ENCODE measurements at places on chromosomes 3 and 15.
A peak's percentile ranks its signal among the peaks of the same experiment; 100 is the strongest.

DNA sequence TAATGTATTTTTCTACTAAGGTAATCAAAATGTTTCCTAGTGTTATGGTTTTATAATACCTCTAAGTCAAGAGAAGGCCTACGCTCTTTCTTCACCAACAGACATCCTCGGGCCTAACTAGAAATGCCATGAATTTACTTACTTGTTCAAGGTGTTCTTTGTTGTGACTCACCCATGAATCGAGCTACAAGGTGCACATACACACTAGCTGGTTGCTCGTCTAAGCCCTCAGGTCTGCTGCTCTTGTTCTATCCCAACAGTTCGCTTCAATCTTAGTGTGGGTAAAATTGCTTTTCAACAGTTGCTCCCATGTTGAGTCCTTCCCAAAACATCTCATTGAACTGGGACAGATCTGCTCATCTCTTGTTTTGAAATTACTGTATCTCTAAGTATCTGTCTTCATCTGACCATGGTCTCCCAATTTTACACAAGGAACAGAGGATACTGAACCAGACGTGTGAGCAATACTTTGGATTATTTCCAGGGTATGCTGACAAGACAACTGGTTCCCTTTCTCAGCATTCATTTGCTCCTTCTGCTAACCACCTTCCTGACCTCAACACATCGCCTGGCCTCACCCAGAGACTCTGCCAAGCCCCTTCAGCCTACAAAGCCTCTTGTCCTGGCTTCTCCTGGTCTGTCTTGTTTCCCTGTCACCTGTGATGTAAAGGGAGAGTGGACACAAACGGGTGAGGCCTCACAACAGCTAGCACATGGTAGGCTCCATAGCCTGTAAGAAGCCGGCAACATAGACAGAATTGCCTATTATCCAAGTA, 84.2 kb downstream of the NEDD4 start:
- DNase-seq, result no peak

- no peak for DNase-seq
Observed at GRCh38 chr3:44125882-44126281, 115.8 kb upstream of the TOPAZ1 start.

- DNase-seq, result no peak
Observed at GRCh38 chr3:36362973-36363372, 17.3 kb upstream of the STAC start.

DNA sequence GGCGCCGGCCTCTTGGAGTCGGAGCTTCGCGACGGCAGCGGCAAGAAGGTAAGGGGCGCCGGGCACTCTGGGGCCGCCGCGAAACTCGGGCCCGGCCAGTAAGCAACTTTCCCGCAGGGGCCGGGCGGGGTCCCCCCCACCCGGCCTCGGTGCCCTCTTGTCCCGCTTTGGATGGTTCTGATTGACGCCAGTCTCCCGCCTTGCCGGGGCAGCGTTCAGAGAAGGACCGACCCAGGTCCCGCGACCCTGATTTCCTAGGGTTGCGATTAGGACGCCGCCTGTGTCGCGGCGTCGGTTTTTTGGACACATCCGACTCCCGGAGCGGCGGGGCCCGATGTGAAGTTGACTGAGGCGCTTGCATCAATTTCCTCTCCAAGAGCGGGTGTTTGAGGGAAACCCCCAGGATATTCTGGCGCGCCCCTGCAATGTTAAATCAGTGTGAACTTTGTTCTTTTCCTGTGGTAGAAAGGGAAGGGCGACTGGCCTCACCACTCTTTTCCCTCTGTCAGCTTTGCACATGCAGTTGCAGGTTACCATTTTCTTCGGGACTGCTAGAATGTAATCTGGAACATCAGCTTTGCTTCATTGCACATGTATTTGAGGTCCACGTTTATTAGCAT, 755 bp downstream of the PDE8A start:
- DNase-seq, result peak; percentile 43

DNA sequence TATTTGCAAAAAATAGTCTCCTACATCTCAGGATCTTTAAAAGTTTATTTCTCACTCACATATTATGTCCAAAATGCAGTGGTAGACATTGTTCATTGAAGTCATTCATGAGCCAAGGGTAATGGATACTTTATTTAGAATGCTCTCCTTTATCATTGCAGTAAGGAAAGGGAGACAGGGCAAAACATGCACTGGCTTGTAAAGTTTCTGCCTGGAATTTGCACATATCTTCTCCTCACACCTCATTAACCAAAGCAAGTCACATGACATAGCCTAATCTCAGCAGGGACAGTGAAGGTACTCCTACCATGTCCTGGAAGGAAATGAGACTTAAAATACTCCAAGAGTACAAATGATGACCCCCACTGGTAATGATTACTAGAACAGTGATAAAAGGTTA, 333.7 kb upstream of the EPHA3 start:
- DNase-seq, result no peak

- no peak for DNase-seq
Observed at GRCh38 chr15:57500979-57501576, 90.6 kb upstream of the MYZAP start.

GRCh38 chr3:15331606-15332404, 581 bp downstream of the SH3BP5 start:
- no peak for DNase-seq

- DNase-seq, result no peak
Observed at GRCh38 chr3:163481738-163482137, 1596.6 kb downstream of the SI start.

DNA sequence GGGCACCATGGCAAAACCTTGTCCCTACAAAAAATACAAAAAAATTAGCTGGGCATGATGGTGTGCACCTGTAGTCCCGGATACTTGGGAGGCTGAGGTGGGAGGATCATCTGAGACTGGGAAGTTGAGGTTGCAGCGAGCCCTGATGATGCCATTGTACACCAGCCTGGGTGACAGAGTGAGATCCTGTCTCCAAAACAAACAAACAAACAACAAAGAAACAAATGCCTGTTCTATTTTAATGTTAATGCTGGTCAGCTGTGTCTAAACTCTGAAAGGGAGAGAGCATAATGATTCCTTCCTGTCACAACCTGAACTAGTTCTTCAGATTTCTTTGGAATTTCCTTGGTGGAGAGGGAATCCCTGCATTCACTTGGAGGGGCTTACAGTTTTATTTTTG, 413.0 kb upstream of the TBL1XR1 start:
- no peak for DNase-seq

GRCh38 chr3:69116897-69117296, 5.5 kb downstream of the LMOD3 start:
- DNase-seq, result no peak

- DNase-seq, result no peak
Observed at GRCh38 chr3:76134166-76134565, 348.8 kb upstream of the ZNF717 start.

GRCh38 chr3:78049521-78049920, 1009.6 kb downstream of the ROBO2 start:
- DNase-seq, result no peak

DNA sequence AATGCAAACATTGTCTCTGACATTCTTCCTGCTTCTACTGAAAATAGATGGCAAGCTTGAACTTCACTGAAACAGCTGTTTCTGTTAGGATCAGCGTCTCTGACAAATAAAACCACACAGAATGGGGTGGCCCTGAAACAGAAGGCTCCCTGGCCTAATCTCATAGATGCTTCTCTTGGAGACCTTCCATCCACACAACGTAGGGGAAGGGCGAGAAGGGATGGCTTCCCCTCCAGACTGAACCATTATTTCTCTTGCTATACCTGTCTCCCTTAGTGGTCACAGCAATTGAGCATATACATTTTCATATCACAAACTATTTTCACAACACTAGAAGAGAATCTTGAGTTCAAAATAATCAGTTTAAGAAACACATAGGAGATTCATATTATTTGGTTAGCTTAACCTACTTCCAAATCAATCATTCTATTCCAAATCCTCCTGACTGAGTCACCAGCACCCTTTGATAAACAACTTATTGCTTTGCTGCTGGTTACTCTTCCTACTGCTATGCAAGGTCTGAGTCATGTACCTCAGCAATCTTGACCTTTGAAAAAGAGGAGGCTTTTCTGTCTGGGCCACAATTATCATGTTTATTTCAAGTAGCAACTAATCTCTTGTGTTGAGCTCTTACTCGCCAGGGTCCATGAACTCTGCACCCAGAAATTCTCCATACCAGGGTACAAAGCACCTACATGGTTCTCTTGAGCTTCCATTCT, 45.5 kb downstream of the CBLB start:
- DNase-seq, result no peak

- no peak for DNase-seq
Observed at GRCh38 chr3:55807210-55807609, 320.1 kb upstream of the WNT5A start.

- DNase-seq, result no peak
Observed at GRCh38 chr3:172680684-172681083, 30.2 kb downstream of the NCEH1 start.

- no peak for DNase-seq
Observed at GRCh38 chr15:95300958-95301357, 1029.5 kb upstream of the NR2F2 start.

DNA sequence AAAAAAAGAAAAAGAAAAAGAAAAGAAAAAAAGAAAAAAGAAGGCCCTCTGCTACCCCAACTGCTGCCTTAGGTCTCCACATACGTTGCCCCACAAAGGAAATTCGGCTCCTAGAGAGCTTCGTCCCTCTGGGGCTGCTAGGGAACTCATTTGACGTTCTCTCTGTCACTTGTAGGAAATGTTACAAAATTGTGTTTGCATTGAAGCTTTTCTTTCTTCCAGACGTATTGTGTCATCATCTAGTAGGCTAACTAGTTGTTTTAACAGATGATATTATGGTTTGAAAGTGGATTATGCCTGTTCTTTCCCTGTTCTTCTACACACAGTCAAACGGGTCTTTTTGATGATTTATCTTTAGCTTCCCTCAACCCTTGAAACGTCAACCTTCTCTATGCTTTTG, 125.3 kb downstream of the BDH1 start:
- no peak for DNase-seq

- no peak for DNase-seq
Observed at GRCh38 chr3:49883998-49884397, 14.3 kb upstream of the CAMKV start.

- no peak for DNase-seq
Observed at GRCh38 chr3:159114582-159114981, 312.7 kb downstream of the MFSD1 start.

DNA sequence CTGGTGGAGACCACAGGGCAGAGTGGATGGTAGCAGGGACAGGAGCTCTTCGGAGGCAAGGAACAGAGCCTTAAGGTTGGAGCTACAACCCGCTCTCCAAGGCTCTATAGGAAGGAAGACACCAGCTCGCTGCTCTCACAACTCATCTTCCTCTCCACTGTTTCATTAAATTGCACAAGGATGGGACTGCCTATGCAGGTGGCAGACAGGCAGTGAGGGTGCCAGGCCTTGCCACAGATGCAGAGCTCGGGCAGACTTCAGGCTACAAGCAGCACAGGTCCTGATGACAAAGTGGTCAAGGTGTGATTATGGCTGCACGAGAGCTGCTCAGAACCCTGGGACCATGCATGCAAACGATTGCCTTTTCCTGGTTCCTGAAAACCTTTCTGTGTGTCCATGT, 144.6 kb downstream of the FOXP1 start:
- DNase-seq, result no peak

- peak; percentile 70 for DNase-seq
Observed at GRCh38 chr3:100993309-100993708, at the start of gene ABI3BP. Gene ABI3BP, minus strand, starts transcription at chr3:100993421. Its CDS starts 37 bp downstream, at chr3:100993384.

- DNase-seq, result peak; percentile 38
Observed at GRCh38 chr15:92277776-92278175, 115.9 kb upstream of the ST8SIA2 start.

DNA sequence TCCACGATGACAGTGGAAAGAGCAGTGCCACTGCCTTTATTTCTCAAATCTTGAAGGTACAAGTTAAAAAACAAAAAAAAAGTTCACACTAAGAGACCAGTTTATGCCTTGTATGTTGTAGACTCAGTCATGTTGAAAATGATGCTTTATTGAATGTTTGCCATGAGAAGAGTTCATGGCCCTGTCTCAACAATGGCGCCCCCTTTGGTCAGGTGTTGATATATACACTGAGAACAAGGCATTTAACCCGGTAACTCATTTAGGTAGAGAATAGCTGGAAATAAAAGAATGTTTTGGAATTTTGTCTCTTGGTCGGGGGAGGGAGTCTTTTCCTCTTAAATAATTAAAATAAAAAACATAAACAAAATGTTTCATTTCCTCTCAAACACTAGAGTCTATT, 145.6 kb upstream of the SLC2A2 start:
- DNase-seq, result no peak

DNA sequence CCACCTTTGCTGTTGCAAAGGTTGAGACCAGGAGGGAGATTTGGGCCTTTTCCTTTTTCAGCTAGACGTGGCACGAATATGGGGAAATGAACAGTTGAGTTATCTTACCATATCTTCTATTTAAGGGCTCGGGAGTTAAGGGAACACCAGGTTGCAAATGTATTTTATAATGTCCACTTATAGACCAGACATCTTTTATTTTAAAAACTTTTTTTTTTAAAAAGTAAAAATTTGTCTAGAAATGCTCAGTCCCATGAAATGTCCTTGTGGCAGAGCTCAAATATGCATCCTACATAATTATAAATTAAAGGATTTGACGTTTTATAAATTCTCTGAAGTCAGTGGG, 103.6 kb upstream of the VEPH1 start:
- DNase-seq, result no peak

- no peak for DNase-seq
Observed at GRCh38 chr3:108088697-108089096, 2.1 kb downstream of the CD47 start.

DNA sequence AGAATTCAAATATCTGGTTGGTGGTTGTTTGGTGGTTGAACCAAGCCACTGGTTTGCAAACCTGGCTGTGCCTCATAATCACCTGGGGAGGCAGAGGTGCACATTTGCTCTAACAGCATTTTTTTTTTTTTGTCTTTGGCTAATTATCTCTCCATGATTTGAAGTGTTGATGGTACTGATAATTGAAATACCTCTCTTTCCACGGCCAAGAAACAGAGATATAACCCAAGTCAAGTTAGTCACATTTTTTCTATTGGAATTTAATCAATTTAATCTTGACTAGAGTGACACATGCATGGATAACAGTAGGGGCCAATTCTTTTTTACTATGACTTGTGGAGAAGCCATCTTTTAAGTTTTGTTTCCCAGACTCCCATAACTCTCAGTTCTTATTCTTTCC, 37.5 kb upstream of the SUCLG2 start:
- DNase-seq, result no peak

GRCh38 chr15:40940296-40940801, 11.2 kb downstream of the DLL4 start:
- no peak for DNase-seq

DNA sequence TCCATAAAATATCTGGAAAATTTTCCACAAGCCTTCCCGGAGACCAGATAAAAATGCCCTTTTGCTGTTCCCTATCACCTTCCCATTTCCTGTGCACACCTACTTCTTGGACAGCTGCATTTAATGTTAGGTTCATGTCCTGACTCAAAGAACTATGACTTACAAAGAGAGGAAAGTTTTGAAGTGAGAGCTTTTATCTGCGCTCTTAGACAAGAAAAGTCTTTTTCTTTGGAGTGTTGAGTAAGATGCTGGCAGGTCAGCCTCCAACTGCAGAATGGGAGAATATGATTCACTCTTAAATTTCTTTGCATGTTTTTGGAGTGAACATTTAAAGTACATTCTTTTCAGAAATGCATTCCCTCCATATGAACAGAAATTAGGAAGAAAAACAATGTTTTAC, 147.3 kb upstream of the DPH6 start:
- no peak for DNase-seq

Measured in hematopoietic multipotent progenitor cell (in vitro differentiated cells).